Activated CD4-positive, alpha-beta T cell treated with anti-CD3 and anti-CD28 coated beads, Interleukin-2, amount 10 ng/mL, durations not matched to agents 7 days and 5 days (primary cell): ENCODE measurements at places on chromosomes 12 and 14. TPM values are rescaled to one million over a fixed set of nuclear protein-coding genes. Genes with fewer than 3 reads are reported as not detected.

DNA sequence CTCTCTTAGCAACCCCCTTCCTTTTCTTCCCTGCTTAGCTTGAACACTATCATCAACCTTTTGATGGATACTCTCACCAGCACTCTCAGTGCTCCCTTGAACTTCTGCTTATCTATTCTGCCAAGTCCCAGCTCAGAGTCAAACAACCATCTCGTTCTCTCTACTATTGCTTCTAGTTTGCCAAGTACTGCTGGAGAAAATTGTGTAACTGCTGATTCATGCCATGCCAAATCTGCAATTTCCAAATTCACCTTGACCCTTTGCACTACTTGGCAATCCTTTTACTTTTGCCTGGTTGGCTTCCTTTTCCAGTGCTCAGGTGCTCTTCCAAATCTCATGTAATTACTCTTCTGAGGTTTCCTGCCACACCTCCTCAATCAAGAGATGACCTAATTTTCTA is 2.8 kb upstream of the CCDC196 start:
- no peak for DNase-seq

- no peak for DNase-seq
These were observed 236.0 kb downstream of the ETNK1 start for GRCh38 chr12:22860926-22861325.

GRCh38 chr12:2234646-2235350 is 182.0 kb downstream of the CACNA1C start:
- no peak for DNase-seq

AQP5 gene
- total RNA-seq, result not detected

ATP23 gene
- total RNA-seq, result 15.9 TPM

TAS2R46 gene
- 0.97 TPM for total RNA-seq

A2ML1 gene
- not detected for total RNA-seq

KRT74 gene
- 0.15 TPM for total RNA-seq
